ENCODE measurements at places on chromosomes 12 and 14.

- DNase-seq: no peak
Measured at GRCh38 chr12:39605996-39606395, 13.6 kb downstream of the ABCD2 start.

- DNase-seq: peak; percentile 24
Measured at GRCh38 chr12:49626169-49626835, 2.9 kb downstream of the PRPF40B start.

DNA sequence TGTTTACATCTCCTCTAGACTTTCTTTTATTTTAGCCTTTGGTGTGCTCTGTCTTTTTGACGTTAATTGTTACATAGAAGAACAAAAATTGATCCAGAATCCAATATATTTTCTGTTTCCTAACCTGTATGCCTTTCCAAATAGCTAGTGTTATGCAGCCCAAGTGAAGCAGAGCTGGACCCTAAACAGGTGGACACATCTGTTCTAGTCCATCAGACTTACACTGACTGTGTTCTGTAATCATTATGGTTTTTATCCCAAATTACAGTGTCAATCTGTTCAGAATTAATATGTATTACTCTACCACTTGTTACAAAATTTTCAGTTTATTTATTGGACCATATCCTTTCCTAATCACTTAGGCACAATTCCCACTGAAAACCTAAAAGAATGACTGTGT lies 176.8 kb upstream of the FOXG1 start:
- DNase-seq: no peak

DNA sequence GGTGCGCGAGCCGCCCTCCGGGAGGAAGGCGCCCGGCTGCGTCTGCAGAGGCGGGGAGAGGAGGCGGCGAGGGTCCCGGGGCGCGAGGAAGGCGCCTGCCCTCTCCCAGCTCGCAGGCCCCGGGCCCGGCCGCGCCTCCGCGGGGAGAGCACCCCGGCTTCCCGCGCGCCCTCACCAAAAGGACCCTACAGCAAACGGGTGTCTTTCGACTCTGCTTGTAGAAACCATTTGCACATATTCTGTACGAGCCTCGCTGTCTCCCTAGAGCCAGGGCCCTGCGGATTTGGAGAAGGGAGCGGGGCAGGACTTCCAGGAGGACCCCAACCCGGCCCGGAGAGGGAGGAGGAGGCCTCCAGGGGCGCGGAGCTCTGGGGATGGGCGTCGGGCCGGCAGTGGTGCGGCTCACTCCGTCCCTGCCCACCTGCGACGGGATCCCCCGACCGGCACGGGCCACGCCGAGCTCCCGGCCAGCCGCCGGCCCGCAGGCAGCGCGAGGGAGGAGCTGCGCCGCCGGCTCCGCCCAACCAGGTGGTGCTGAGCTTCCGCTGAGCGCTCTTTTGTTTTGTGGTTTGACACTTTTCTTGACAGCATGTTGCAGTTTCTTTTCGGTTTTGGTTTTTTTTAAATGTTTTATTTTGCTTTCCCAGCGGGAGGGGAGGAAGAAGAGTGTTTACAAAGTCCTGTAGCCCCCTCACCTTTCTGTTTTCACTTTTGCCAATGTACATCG lies 103.3 kb upstream of the FKBP4 start:
- peak; percentile 18 for DNase-seq

- DNase-seq: no peak
Measured at GRCh38 chr12:112283546-112283945, 98.7 kb downstream of the HECTD4 start.

DNA sequence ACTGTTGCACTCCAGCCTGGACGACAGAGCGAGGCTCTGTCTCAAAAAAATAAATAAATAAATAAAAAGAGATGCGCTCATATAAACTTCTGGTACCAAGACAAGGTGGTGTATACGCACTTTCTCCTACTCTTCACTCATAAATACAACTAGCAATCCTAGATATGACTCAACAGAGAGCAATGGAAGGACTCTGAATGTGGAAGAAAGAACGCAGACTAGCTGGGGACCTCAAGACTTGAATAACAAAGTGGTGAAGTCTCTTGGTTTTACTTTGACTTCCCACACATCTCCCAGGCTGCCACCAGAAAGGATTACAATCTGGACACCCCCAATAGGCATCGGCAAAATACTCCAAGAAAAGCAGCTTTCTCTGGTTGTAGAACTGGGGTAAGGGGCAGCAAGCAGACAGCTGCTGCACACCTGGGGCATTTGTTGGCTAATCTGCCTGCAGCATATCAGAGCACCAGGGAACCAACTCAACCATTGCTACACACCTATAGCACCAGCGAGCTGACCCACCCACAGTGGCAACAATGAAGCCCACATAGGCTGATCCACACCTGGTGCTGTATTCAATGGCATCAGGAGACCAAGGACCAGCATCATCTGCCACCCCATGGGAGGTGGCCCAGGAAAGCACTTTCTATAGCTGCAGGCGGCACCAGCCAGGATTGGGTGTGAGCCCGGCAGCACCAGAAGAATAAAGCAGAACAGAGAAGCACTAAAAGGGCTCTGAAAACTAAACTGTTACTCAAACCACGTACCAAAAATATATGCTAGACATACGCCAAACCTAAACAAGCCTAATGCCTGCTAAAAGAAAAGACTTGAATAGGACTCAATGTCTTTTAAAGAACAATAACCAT lies 1231.7 kb upstream of the TMEM132C start:
- DNase-seq: no peak

GRCh38 chr12:110917467-110917866 lies 2.9 kb downstream of the MYL2 start:
- DNase-seq: no peak

- no peak for DNase-seq
Measured at GRCh38 chr12:51589060-51589459, 2.0 kb upstream of the SCN8A start.

GRCh38 chr12:110245369-110245772 lies 35.7 kb upstream of the ATP2A2 start:
- DNase-seq: peak; percentile 43

- no peak for DNase-seq
Measured at GRCh38 chr12:11227373-11227772, 40.6 kb upstream of the TAS2R42 start.

DNA sequence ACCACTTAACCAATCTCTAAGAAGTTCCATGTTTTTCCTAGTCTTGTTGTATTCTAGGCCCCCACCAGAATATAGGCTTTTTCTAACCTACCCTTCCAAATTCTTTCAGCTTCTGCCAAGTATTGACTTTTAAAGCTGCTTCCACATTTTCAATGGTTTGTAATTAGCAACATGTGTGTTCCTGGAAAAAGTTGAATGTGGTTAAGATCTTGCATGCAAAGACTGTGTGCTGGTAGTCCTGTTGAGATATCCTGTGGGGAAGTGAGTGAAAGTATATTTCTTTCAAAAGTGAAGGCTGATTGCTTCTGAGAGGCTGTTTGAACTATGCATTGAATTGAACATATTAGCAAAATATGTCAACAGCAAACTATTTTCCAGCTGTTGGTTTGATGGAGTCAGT lies 646 bp upstream of the OR6C4 start:
- no peak for DNase-seq

DNA sequence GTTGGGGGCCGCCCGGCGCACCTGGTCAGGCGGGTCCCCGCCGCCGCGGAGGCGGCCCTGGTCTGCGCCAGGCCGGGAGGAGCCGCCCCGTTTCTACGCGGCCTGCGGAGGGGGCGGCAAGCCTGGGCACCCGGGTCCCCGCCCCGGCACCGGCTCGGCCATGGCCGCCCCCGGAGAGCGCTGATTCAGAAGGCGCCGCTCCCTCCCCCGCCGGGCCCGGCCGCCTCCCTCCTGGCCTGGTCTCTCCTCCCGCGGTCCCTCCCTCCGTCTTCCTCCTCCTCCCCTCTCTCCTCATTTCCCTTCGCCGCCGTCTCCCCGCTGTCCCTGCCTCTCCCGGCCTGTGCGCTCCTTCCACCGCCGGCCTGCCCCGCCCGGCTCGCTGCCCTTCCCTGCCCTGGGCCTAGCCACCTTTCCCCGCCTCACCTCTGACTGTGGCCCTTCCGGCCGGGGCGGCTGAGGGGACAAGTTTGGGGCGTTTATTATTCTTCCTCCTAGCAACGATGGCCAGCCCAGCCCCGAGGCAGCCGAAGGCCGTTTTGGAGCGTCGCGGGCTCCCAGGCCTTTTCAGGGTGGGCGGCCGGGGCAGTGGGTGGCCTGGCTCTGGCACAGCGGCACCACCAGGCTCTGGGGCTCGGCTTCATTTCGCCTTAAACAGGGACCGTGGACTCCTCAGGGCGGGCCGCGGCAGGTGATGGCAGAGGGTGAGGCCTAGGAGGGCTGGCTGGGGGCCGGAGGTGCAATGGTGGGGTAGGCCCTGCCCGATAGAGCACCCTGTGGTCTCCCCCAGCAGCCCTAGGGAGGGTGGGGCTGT lies 768 bp downstream of the CEP170B start:
- DNase-seq: peak; percentile 21

DNA sequence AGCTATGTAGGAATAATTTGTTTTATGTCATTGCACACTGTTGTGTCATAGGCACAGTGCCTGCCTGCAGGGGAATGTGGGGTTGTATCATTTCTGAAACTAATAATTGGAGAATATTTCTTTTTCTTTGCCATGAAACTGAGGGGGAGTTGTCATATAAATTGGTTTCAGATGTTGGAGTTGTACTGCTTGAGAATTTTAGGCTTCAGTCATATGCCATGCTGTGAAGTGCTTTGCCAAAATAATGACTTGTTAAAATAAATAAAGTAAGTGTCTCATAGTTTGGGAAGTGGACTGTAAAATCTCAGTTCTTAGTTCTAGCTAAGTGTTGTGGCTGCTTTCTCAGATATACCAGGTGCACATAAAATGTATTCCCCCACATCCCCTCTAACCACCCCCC lies 116.8 kb downstream of the DAAM1 start:
- DNase-seq: no peak

GRCh38 chr14:98578204-98578603 lies 693.8 kb downstream of the BCL11B start:
- no peak for DNase-seq

DNA sequence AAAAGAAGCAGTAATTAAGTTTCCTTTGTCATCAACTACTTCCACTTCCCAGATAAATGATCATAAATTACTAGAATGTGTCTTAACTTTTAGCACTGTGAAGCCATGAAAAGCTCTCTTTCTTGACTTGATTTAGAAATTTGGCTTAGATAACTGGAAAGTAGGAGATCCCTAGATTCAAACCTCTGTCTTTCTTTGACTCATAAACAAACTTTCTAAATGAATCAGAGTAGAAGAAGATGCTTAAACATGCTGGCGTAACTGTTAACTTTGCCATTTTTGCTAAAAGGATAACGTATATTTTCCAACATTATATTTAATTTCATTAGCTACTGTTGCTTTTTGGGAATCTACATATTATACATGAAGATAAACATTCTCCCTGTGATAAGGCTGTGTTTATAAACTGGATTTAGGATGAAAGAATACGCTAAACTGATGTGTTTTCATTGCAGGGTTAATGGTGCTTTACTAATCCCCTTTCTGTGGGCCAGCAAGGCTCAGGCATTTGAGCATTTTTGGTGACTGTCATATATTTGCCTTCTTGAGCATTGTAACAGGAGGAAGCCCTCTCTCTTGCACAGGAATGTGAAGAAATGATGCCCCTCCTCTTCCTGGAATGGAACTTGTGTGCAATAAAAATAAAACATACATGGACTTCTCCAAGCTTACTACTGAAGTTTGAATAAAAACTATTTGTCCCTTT lies 301.4 kb downstream of the BMP4 start:
- no peak for DNase-seq

DNA sequence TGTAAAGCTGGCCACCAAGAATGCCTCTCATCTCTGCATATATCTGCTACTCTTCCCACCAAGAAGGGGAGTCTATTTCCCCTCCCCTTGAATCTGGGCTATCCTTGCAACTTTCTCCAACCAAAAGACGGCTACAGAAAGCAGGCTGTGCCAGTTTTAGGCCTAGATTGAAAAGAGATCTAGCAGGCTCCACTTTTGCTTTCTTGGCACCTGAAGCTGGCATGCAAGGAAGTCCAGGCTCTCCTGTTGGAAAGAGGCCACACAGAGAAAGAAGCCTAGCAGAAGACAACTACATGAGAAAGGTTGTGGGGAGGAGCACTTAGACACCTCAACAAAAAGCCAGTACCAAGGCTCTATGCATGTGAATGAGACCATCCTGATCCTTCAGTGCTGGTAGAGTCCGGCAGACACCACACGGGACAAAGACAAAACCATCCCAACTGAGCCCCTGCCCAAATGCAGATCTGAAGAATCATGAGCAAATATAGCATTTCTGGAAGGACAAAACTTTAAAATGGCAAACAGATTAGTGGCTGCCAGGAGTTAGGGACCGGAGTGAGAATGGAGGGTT lies 68.0 kb downstream of the SPPL3 start:
- DNase-seq: no peak

- DNase-seq: no peak
Measured at GRCh38 chr12:28870839-28871440, 278.1 kb upstream of the FAR2 start.

GRCh38 chr12:64836856-64837255 lies 12.4 kb downstream of the TBC1D30 start:
- DNase-seq: no peak

GRCh38 chr12:115037830-115038229 lies 353.9 kb upstream of the TBX3 start:
- DNase-seq: no peak

- no peak for DNase-seq
Measured at GRCh38 chr12:51407604-51408003, 16.4 kb upstream of the GALNT6 start.

DNA sequence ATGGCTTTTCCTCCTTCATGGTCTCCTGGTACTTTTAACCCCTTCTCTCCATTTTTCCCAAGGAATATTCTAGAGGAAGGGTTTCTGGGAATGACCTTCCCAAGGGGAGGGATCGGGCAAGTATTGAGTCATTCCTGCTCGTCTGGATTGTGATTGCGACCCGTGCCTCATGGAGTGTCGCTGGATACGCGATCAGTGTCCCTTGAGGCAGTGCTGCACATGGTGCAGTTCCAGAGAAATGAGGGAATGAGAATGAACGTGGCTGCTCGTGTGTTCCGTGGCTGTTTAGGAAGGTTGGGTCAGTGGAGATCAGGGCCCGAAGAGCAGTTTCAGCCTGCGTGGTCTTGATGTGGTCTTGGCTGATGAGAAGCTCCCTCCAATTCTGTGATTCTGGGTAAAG lies 234.4 kb downstream of the CACNA1C start:
- no peak for DNase-seq

DNA sequence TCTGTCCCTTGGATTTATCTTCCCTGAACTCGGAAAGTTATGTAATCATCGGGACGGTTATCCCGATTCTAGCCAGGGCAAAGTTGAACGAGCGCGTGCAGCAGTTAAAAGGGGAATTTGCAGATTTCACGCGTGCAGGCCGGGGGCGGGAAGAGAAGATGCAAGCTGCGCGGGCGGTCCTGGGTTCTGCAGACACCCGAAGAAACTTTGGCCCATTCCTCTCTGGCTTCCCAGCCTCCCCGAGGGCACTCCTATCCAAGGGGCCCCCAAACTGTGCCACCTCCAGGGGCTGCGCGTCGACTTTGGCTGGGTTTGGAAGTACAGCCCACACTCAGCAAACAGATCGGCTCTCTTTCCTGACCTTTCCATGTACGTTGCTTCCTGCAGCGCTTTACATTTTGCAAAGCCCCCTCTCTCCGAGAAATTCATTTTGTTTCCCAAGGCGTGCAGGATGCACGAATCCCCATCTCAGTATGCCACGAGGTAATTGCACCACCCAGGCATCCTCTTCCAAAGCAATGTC lies 941 bp upstream of the PPP1CC start:
- DNase-seq: no peak

Measured in CD4-positive, alpha-beta T cell (primary cell).